ENCODE measurements at places on chromosomes 2 and 18.

DNA sequence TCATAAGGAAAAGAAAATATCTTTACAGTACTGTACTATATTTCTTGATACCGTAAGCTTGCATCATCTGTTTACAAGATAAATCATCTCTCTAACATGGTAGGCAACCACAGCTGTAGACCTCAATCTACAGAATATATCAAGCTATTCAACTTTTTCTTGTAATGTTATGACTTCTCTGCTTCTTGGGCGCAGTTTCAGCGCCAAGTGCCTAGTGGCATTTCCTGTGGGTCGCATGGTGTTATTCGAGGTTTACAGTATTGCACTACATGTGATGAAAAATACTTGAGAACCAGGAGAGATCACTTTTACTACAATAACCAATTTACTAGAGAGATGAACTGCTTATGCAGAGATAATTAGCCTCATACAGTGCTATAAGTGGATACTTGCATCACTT, 34.0 kb upstream of the SESTD1 start:
- DNase-seq: no peak

- no peak for DNase-seq
Measured at GRCh38 chr2:205762881-205763280, 80.6 kb downstream of the NRP2 start.

GRCh38 chr2:42339191-42339912, 21.7 kb downstream of the COX7A2L start:
- no peak for DNase-seq

DNA sequence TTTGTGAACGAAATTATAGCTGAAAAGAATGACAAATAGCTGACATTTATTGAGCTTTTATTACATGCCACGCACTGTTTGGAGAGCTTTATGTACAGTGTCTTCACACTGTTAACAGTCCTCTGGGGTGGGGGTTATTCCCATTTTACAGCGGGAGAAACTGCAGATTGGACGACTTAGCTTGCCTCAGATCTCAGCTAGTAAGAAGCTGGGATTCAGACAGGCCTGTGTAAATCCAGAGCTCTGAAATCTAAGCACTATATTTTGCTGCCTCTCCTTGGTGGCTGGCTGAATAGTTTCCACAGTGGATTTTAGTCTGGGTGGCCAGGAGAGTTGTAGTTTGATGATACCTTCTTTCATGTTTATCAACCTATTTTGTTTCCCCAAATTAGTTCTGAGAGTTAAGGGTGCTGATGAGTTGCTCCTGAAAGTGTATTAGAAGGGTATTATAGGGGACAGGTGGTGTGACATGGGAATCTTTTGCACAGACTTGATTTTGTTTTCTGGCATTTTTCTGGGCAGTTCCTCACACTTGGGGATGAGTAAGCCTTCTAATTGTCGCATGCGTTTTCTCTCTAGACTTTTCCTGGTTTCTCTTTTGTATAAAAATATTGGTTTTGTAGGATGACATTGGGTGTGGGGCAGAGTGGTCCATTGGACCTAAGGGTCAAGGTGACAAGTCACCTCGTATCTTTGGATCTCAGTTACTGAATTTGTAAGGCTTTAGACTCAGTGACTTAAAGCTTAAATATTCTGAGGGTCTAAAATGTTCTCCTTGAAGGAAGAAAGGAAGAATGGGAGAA, 1.5 kb downstream of the ACSL3 start:
- no peak for DNase-seq
